Suppressor macrophage treated with lipopolysaccharide for 4 hours (primary cell): ENCODE measurements at places on chromosomes 13 and 19.
A peak's percentile ranks its signal among the peaks of the same experiment; 100 is the strongest.

DNA sequence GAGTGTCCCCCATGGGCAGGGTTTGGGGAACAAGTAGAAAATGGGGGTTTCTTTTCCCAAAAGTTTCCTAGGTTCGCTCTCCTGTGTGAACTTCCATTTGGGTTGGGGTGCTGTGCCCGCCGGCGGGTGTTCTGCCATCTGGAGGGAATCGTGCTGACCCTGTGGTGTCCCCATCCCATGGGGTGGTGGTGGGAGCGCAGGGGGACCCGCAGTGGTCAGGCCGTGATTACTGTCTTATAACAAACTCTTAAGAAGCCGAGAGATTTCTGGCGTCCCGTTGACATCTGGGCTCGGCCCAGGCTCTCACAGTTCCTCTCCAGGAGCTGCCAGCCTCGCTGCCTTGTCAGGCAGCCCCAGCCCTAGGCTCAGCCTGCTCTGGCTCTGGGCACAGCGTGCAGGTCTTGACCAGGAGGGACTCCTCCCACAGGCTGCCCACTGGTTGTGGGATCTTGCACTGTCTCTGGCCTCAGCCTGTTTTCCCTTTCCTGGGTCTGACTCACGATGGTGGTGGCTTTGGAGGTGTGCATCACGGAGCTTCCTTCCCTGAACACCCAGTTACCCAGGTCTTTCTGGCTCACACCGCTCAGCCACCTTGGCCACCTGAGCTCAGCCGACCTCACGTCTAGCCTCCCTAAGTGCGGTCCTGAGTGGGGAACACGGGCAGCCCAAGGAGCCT is 34.5 kb downstream of the PLEKHJ1 start:
- no peak for DNase-seq

- DNase-seq = no peak
Measured at GRCh38 chr19:2353159-2353886, 6.7 kb upstream of the TMPRSS9 start.

DNA sequence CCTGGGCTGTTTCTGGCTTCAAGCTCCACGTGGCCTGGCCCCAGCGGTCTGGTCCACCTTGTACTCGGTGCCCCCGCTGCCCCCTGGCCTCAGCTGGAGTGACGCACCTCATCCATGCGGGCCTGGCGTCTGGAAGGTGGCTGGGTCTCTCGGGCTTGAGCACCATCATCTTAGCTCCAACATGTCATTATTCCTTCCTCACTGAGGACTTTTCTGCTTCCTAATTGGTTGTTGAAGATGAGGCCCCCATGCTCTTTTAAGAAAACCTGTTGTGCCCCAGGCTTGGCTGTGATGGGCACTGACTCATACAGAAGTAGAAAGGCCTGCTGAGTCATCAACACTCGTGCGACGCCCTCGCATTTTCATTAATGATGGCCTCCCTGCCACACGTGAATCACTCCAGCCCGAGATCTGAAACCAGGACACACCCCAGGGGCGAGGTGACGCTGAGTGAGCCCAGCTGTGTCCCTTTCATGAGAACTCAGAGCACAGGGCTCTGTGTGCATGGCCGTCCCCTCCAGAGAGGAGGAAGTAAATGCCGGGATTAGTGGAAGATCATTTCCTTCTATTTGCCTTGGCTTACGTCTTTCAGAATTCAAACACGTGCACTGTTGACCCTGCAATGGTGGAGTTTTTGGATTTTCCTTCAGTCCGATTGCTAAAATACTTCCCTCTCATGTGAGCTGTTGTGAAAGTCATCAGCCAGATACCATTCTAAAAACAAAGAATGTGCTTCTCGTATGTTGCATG is 14.0 kb upstream of the GJA3 start:
- peak; percentile 99 for DNase-seq

- no peak for DNase-seq
Measured at GRCh38 chr19:58535857-58536256, 8.0 kb upstream of the TRIM28 start.

- DNase-seq = no peak
Measured at GRCh38 chr13:111402441-111402840, 82.0 kb downstream of the TEX29 start.

- no peak for DNase-seq
Measured at GRCh38 chr19:29918891-29919290, 23.1 kb upstream of the URI1 start.

DNA sequence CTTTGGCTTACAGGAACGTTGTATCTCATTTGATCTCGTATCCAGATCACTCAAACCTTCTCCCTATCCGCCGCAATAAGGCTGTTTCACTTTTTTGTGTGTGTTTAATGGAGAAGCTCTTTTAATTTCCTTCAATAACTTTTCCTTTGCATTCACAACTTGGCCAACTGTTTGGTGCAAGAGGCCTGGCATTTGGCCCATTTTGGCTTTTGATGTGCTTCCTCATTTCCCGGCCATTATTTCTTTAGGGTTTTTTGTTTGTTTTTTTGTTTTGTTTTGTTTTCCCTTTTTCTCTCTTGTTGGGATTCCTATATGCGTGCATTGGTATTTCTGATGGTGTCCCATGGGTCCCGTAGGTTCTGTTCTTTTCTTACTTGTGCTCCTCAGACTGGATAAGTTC is 6.1 kb upstream of the UPF3A start:
- peak; percentile 52 for DNase-seq

GRCh38 chr13:114077933-114078325 is 54.5 kb downstream of the RASA3 start:
- no peak for DNase-seq

- no peak for DNase-seq
Measured at GRCh38 chr13:99199541-99200431, 868 bp upstream of the UBAC2 start.

- peak; percentile 43 for DNase-seq
Measured at GRCh38 chr19:15469513-15470297, 5.4 kb upstream of the RASAL3 start.

- no peak for DNase-seq
Measured at GRCh38 chr19:5579697-5580096, 11.9 kb upstream of the TINCR start.

DNA sequence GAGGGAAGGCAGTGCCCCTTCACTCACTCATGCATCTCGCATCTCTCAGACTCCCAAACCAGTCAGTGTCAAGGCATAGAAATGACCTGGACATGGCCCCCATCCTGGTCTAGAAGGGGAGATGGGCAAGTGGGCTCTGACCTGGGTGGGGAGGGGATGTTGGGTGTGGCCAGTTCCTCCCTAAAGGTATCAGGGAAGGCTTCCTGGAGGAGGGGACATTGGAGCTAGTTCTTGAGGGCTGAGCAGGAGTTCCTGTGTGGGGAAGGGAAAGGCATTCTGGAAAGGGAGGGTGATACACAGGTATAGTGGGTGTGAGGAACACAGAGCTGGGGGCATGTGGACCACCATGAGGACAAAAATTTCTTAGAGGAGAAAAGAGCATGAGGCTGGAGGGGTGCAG is 4.0 kb downstream of the IL4I1 start:
- DNase-seq = no peak
